ENCODE measurements at places on chromosomes 12 and 14.
A peak's percentile ranks its signal among the peaks of the same experiment; 100 is the strongest.

DNA sequence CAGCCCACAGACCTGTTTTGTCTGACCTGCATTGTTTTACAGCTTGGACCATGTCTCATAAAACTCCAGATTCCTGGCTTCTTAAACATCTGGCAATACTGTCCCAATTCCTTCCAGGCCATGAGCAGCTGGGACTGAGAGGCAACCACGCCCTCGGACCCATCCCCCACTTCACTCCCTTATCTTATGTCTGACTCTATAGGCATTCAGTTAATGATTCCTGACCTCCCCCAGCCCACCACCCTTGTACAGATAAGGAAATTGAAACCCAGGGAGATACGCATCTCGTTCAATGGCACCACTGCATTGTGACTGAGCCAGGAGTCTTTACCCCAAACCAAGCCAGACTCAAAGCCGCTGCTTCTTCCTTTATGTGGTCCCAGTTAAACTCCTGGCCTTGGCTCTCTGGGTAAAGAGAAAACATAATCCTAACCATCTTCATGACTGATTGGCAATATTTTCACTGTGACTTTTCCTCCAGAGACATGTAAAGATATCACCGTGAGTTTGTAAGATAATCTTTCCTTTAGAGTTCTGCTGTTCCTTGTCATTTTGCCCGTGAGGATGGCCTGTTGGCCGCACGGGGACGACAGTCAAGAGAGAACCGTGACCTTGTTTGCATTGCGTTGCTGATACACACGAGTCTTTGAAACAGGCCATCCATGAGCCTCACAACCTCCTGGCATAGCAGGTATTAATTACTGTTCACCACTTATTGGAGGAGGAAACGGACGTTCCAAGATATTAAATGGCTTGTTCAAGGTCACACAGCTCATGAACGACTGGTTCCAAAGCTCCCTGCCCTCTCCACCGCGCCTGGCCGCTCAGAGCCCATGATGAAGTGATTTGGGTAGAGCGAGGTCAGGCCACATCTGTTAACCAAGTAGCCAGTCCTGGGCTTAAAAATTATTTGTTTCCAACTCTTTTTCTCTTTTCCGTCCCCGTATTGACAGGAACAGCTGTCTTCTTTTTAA, 39.4 kb downstream of the MAP1LC3B2 start:
- no peak for DNase-seq

- no peak for DNase-seq
These were observed 311.8 kb upstream of the AMIGO2 start for GRCh38 chr12:47391566-47391965.

- peak; percentile 37 for DNase-seq
These were observed 62.0 kb downstream of the DYRK2 start for GRCh38 chr12:67710582-67710981.

DNA sequence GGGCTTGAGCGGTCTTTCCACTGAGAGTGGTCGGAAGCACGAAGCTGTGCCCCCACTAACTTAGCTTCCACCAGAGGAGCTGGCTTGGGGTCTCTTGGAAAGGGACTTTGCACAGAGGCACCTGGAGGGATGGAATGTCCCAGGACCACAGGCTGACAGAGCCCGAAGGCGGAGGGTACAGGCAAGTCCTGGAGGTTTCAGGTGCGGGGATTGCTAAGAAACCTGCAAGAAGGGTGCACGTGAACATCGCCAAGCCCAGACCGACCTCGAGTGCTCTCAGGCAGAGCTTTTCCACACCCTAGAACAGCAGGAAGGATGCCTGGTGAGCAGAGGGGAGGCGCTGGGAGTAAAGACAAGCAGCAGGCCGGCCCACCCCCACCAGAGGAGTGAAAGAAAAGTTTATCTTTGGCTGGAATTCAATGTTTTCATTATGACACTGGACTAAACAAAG, 61.6 kb downstream of the SERPINA3 start:
- no peak for DNase-seq

DNA sequence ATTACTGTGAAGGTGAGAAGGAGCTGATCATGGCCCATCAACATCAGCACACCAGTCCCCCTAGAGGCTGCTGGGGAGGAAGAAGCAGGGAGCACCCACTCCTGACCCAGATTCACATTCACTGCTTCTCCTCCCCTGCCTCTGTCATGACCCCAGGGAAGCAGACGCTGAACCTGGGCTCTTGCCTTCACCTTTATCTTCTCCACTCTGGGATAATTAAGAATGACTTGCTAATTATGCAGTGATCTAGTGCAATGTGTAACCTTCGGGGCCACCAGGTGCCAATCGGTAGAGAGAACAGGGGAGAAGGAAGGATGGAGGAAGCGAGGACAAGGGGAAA, 44.4 kb upstream of the IQSEC3 start:
- no peak for DNase-seq

DNA sequence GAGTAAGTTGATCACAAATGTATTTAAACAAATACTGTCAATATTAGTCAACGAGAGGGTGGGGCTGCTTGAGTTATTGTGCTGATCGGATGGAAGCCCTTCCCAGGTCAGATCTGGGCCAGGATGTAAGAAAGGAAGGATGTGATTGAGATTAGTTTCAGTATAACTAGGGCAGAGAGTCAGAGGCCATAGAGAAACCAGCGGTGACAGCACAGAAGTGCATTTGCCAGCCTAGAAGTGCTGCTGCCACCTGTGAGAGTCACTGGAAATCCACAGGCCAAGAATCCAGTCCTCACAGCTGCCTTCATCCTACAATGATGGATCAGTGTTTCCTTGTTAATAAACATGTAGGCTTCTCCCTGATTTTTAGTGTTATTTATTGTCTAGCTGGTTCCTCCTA, 9.8 kb upstream of the FERMT2 start:
- DNase-seq: no peak

GRCh38 chr12:58731096-58731495, 189.2 kb downstream of the LRIG3 start:
- no peak for DNase-seq

GRCh38 chr14:94964181-94964580, 193.1 kb downstream of the DICER1 start:
- no peak for DNase-seq

Data from kidney glomerular epithelial cell (primary cell).